Natural killer cell (primary cell): ENCODE measurements at places on chromosomes 6 and 20. TPM values are rescaled to one million over a fixed set of nuclear protein-coding genes. Genes with fewer than 3 reads are reported as not detected.

GRCh38 chr20:58092871-58093270 lies 135.6 kb downstream of the ANKRD60 start:
- no peak overlapping the region for H3K27ac ChIP-seq
- DNase-seq: no peak
- H3K36me3 ChIP-seq: no peaks in the 10 kb centered on the region
- no peaks in the 10 kb centered on the region for H3K4me1 ChIP-seq
- H3K27me3 ChIP-seq: peaks cover 2% of the 10 kb centered on the region

GRCh38 chr6:111406200-111406721 lies 76.8 kb downstream of the REV3L start:
- H3K4me1 ChIP-seq: peaks cover 3% of the 10 kb centered on the region
- no peaks in the 10 kb centered on the region for H3K27me3 ChIP-seq
- H3K27ac ChIP-seq: peak overlapping the region; percentile 73
- DNase-seq: peak; percentile 25
- H3K4me3 ChIP-seq: no peak overlapping the region

DNA sequence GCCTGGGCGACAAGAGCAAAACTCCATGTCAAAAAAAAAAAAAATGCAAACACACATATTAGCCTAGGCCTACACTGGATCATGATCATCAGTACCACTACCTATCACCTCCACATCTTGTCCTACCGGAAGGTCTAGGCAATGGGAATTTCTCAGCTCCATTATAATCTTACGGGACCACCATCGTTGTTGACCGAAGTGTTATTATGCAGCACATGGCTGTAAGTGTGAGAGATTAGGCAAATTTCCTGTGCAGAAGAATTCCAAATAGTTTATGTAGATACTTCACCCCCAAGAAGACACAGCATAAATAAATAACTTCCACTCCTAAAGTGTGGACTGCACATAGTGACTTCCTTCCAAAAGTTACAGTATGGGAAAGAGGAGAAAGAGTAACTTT lies 16.8 kb upstream of the KIAA1755 start:
- H3K4me3 ChIP-seq: no peak overlapping the region
- no peak overlapping the region for H3K27ac ChIP-seq
- H3K4me1 ChIP-seq: no peaks in the 10 kb centered on the region
- no peak for DNase-seq
- no peaks in the 10 kb centered on the region for H3K36me3 ChIP-seq

DNA sequence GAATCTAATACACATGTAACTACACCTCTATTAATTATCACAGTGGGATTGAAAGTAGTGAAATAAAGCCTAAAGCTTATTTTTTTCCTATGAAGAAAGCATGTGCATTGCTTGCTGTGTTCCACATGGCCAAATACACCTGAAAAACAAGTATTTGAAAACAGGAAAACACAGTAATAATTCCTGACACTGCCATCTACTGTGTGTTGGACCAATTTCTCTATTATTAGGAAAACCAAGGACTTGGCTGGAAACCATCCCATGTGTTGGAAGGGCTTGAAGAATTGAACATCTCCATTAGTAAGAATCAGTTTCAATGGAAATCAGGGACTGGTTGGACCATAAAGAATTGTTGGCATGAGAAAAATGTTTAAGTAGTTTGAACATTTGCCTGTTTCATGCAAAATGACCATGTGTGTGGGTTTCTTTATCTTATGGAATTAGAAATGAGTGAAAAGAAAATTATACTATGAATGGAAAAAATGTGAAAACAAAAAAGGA lies 124.1 kb downstream of the PHF3 start:
- H3K27ac ChIP-seq: no peak overlapping the region
- no peak overlapping the region for H3K4me3 ChIP-seq

The NSFL1C gene
- total RNA-seq: 53.9 TPM

DNA sequence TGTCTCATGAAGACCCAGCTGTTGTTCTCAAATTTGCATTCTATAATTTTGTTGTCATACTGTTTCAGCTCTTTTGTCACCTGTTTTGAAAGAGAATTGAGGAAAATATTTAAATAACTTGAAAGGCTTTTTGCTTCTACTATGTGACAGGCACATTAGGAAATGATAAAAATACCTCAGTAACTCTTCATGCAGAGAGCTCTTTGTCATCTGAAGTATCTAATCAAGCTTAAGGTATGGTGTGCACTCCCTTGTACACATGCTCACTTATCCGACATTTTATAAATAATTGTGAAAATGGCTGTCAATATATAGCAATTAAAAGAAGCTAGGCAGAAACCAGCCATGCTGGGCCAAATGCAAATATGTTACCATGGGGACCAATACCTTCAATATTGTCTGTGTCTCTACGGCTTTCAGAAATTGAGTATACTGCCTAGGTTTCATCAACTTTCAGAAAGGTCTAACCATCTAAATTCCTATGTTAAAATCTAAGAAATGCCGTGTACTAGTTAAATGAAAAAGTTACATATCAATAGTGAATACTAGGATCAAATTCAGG lies 349.0 kb downstream of the RNGTT start:
- H3K36me3 ChIP-seq: peaks cover 11% of the 10 kb centered on the region
- H3K27ac ChIP-seq: no peak overlapping the region
- no peaks in the 10 kb centered on the region for H3K27me3 ChIP-seq

DNA sequence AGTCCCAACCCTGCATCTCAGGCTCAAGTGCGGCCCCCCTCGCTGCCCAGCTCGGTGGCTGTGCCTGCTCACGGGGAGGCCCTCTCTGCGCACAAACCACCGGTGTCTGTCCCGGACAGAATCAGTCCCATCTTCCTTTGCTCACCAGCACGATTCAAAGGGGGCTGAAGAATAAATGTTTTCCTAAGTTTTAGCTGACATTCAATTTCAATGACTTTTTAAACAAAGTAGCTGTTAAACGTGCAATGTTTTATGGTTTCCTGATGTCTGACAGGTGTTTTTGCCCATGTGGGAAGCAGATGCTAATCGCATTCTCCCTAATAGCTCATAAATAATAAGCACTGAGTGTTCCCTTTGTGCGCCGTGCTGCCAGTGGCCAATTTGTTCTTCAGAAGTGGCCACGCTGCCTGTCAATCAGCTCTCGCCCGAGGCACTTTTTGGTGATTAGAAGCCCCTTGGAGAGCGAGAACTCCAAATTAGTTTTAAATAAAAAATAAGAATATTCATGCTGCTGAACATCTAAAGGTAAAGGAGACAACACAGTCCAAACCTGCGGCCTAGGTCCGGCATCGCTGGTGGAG lies 26.3 kb downstream of the BHLHE23 start:
- H3K36me3 ChIP-seq: no peaks in the 10 kb centered on the region
- peaks cover 47% of the 10 kb centered on the region for H3K27me3 ChIP-seq
- DNase-seq: no peak

DNA sequence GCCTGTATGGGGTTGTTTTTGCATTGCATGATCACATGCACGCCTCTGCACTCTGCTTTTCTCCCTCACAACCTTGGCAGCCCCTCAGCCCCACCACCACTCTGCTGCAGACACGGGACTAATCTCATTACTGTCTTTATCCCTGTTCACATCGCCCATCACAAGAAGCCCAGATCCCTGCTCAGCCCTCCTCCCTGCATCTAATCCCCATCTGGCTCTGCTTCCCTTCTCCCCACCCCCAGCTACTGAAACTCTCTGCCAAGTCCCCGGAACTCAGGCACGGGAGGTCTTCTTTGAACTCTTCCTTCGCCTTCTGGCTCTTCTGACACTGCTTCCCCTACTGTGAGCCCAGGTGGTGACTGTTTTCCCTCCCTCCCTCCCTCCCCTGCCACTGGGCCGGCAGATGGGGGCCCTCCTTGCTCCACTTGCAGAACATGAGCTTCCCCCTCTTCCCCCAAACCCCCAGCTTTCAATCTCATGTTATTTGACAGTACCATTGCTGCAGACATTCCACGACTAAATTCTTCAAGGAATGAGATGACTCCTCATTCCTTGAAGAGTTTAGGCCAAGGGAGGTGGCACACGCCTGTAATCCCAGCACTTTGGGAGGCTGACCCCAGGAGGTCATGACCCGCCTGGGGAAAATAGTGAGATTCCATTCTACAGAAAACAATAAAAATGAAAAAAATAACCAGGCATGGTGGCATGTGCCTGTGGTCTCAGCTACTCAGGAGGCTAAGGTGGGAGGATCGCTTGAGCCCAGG lies 21.9 kb upstream of the TULP1 start:
- no peaks in the 10 kb centered on the region for H3K27me3 ChIP-seq
- no peak overlapping the region for H3K4me3 ChIP-seq
- H3K27ac ChIP-seq: no peak overlapping the region

DNA sequence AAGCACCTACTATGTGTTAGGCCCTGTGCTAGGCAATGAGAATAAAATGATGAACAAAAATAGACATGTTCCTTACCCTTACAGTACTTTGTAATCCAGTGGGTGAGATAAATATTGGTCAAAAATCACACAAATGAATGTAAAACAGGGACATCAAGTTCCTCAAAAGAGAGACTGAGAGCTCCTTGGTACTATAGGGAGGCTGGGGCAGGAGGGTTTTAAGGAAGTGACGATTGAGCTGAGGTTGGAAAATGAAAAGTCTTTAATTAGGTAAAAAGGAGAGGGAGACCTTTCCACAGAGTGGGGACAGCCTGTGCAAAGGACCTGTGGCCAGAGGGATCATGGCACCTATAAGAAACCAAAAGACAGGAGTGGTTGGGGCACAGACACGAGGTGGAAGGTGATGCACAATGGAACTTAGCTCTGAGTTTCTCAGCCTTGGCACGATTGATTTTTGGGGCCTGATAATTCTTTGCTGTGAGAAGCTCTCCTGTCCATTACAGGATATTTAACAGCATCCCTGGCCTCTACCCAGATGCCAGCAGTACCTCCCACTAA lies 140.3 kb downstream of the CEP57L1 start:
- H3K4me1 ChIP-seq: peaks cover 30% of the 10 kb centered on the region
- no peak for DNase-seq
- no peaks in the 10 kb centered on the region for H3K36me3 ChIP-seq
- H3K27me3 ChIP-seq: no peaks in the 10 kb centered on the region
- no peak overlapping the region for H3K4me3 ChIP-seq

The TMEM217 gene
- 0.75 TPM for total RNA-seq

The RSPO3 gene
- not detected for total RNA-seq

DNA sequence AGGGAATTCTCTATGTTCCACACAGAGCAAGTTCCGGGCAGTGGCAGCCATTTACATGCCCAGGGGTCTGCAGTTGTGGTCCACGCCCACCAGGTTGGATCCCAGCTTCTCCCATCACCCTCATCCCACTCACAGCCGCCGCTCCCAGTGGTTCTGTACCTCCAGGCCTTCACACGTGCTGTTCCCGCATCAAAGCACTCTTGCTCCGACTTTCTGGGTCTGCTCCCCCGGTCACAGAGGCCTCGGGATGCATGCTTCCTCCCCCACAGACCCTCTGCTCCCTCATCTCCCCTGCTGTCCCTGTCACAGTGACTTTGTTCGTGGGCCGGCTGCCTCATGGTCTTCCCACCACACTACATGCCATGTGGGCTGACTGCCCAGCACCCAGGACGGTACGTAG lies 332.5 kb downstream of the TAF4 start:
- H3K4me3 ChIP-seq: no peak overlapping the region
- no peak overlapping the region for H3K27ac ChIP-seq
- no peak for DNase-seq
- H3K4me1 ChIP-seq: no peaks in the 10 kb centered on the region
- no peaks in the 10 kb centered on the region for H3K27me3 ChIP-seq

GRCh38 chr20:51700809-51701285 lies 67.3 kb downstream of the ATP9A start:
- DNase-seq: peak; percentile 43
- H3K4me1 ChIP-seq: peaks cover 6% of the 10 kb centered on the region
- H3K4me3 ChIP-seq: no peak overlapping the region

The UNC93A gene
- total RNA-seq: not detected

The ECT2L gene
- total RNA-seq: 0.12 TPM

- no peaks in the 10 kb centered on the region for H3K27me3 ChIP-seq
- H3K4me3 ChIP-seq: no peak overlapping the region
- no peak for DNase-seq
- no peaks in the 10 kb centered on the region for H3K4me1 ChIP-seq
These were observed 45.1 kb upstream of the EPB41L1 start for GRCh38 chr20:36109251-36109947.

The DEFB128 gene
- not detected for total RNA-seq

DNA sequence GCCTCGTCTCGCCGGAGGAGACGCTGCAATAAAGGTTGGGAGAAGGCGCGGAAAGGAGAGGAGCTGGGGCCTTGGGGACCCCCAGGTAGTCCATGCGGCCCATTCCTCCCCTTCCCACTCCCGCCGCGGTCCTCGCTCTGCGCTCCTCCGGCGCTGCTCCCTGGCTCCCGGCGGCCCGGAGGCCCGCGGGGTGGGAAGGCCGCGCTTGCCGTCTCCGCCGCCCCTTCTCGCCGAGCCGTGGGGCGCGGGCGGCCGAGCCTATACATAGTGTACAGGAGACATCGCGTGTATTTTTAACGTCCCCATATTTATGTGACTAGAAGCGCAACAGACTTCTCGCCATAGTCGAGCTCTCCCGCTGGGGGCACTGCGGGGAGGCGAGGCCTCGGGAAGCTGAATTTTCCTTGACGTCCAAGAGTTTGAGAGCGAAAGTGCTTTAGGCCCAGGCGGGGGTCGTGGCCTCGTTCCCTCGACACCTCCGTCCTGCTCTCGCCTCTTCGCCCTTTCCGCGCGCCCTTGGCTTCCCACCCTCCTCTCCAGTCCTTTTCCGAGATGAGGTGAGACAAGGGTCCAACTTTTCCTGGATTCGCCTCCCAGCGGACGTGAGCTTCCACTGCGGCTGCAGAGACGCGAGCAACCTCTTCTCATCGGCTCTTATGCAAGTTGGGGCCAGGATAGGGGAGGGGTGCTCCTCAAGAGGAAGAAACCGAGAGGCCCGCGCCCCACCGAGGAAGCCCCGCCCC lies 29.0 kb downstream of the SLC12A5 start:
- H3K27ac ChIP-seq: no peak overlapping the region
- peaks cover 21% of the 10 kb centered on the region for H3K36me3 ChIP-seq
- peak; percentile 39 for DNase-seq
- H3K27me3 ChIP-seq: peaks cover 10% of the 10 kb centered on the region
- H3K4me1 ChIP-seq: peaks cover 29% of the 10 kb centered on the region

- no peaks in the 10 kb centered on the region for H3K27me3 ChIP-seq
- no peak overlapping the region for H3K4me3 ChIP-seq
These were observed 31.0 kb upstream of the PTCHD4 start for GRCh38 chr6:48141975-48142374.

The RAMACL gene
- 1.1 TPM for total RNA-seq

DNA sequence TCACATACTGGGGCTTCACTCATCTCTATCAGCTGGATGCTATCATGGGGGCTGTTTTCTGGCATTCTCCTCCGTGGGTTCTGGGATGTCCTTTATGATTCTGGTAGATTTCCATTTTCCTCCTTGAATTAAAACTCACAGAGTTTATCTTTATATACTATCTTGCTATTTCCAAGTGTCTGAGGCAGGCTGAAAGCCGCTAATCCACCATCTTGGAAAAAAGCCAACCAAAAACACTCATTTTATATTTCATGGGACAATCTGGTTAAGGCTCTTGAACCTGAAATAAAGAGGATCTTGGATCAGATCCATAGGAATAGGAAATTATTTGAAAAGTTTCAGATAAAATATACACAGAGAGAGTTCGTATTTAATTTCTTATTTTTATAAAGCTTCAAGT lies 86.0 kb downstream of the AFG1L start:
- no peak for DNase-seq
- no peaks in the 10 kb centered on the region for H3K4me1 ChIP-seq
- H3K36me3 ChIP-seq: no peaks in the 10 kb centered on the region
- no peaks in the 10 kb centered on the region for H3K27me3 ChIP-seq
